ENCODE measurements at places on chromosomes 13 and 19.

DNA sequence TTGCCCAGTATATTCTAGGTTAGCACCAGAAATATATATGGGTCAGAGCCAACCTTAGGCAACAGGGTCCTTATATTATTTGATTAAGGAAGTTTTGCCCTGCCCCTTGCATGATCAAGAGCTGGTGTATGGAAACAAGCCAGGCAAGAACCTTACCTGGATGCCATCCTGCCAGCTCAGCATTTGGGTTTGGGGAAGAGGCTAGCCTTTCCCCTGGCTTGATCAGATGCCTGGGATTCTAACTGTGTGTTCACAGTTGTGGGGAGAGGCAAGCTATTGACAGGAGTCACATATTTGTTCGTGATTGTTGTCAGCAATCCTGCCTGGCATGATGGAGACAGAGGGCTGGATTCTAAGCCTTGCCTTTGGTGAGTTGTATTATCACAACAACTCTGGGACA is 260.0 kb upstream of the DACH1 start:
- H3K27ac ChIP-seq = no peak overlapping the region
- H3K27me3 ChIP-seq = no peaks in the 10 kb centered on the region
- peaks cover 3% of the 10 kb centered on the region for H3K4me1 ChIP-seq
- no peaks in the 10 kb centered on the region for H3K36me3 ChIP-seq
- DNase-seq = no peak

DNA sequence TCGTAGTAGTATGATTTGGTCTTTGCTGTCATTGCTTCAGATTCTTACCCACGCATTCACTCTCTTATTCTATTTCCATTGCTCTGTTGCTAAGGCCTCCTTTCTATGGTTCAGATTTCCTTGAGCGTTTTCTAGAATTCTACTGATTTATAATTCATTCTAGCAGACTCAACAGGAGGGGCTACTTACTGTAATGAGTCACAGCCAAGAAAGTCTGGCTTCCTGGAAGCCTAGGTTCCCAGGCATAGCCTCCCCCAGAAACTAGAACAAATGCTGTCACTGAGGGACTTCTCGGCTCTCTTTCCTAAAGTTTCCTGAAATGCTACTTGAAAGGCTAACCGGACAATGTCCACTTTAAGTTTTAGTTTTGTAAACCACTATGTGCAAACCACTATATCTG is 47.7 kb upstream of the SPATA13 start:
- DNase-seq = no peak
- no peaks in the 10 kb centered on the region for H3K36me3 ChIP-seq
- H3K4me3 ChIP-seq = no peak overlapping the region
- peaks cover 5% of the 10 kb centered on the region for H3K4me1 ChIP-seq
- H3K27me3 ChIP-seq = no peaks in the 10 kb centered on the region
- H3K27ac ChIP-seq = no peak overlapping the region

DNA sequence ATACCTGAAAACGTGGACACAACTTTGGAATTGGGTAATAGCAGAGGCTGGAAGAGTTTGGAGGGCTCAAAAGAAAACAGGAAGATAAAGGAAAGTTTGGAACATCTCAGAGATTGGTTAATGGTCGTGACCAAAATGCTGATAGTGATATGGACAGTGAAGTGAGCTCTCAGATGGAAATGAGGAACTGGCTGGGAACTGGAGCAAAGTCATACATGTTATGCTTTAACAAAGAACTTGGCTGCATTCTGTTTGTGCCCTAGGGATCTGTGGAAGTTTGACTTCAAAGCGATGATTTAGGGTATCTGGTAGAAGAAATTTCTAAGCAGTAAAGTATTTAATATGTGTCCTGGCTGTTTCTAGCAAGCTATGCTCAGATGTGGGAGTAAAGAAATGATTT is 136.2 kb downstream of the DNAJC3 start:
- H3K4me3 ChIP-seq = no peak overlapping the region
- H3K36me3 ChIP-seq = peaks cover 14% of the 10 kb centered on the region
- DNase-seq = no peak
- H3K4me1 ChIP-seq = no peaks in the 10 kb centered on the region
- H3K27ac ChIP-seq = no peak overlapping the region

DNA sequence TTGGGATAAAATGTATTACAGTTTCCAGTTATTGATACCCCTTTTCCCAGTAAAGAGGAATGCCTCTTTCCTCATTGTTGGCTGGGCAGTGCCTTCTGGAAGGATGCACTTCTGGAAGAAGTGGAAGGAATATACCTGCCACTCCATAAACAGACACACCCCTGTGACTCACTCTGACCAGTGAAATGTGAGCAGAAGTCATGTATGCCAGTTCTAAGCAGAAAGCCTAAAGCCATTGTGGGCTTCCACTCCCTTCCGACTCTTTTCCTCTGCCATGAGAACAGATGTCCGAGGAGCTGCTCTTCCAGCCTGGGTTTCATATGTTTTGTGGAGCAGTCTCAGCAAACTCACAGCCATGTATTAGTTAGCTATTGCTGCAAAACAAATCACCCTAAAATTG is 166.1 kb upstream of the SERP2 start:
- H3K27ac ChIP-seq = no peak overlapping the region
- H3K4me1 ChIP-seq = no peaks in the 10 kb centered on the region
- H3K36me3 ChIP-seq = no peaks in the 10 kb centered on the region
- H3K4me3 ChIP-seq = no peak overlapping the region
- DNase-seq = no peak

DNA sequence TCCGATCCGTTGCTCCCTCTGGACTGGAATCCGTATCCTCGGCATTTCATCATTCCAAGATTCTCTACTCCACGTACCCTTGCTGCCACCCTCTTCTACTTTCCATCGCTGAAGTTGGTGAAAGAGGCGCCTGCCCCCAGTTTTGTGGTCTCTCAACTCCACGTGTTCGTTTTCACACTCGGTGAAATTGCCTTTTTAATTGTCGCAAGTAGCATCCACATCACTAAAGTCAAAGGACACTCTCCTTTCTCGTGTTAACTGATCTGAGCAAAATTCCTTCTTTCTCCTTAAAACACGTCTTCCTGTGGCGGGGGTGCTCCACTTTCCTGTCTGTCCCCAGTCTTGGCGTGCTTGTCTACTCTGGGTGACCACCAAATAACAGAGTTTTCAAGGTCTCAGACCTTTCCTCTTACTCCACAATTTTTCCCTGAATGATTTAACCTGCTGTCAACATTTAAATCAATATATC is 1.1 kb upstream of the TMTC4 start:
- H3K4me1 ChIP-seq = no peaks in the 10 kb centered on the region
- H3K4me3 ChIP-seq = no peak overlapping the region
- H3K27ac ChIP-seq = no peak overlapping the region
- peaks cover 7% of the 10 kb centered on the region for H3K27me3 ChIP-seq

DNA sequence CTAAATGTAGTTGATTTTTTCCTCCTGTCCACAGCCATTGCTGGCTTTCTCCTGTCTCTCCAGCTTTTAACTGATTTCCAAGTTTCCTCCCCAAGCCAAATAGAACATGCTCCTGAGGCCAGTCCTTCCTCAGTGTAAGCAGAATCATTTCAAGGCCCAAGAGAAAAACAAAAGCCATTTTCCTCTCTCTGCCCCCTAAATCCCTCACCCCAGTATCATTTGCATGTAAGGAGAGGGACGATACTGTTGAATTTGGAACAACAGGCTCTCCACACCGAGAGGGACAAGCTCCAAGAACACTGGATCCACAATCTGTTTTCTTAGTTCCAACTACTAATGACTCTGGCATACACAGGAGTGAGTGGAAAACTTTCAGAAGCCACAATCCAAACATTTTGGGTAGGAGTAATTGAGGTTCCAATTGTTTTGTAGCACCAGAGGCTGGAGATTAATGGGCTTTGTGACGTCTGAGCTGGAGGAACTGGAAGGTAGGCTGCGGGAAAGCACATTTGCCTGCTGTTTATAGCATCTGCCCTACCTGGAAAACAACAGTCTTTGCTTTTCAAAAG is 156.8 kb downstream of the FLT1 start:
- peaks cover 4% of the 10 kb centered on the region for H3K27me3 ChIP-seq
- peak overlapping the region; percentile 46 for H3K27ac ChIP-seq
- no peaks in the 10 kb centered on the region for H3K36me3 ChIP-seq
- peaks cover 5% of the 10 kb centered on the region for H3K4me1 ChIP-seq

GRCh38 chr19:17830567-17831418 is 9.5 kb upstream of the INSL3 start:
- DNase-seq = peak; percentile 20
- no peaks in the 10 kb centered on the region for H3K36me3 ChIP-seq
- H3K4me1 ChIP-seq = no peaks in the 10 kb centered on the region
- H3K27me3 ChIP-seq = peaks cover 22% of the 10 kb centered on the region
- no peak overlapping the region for H3K4me3 ChIP-seq

DNA sequence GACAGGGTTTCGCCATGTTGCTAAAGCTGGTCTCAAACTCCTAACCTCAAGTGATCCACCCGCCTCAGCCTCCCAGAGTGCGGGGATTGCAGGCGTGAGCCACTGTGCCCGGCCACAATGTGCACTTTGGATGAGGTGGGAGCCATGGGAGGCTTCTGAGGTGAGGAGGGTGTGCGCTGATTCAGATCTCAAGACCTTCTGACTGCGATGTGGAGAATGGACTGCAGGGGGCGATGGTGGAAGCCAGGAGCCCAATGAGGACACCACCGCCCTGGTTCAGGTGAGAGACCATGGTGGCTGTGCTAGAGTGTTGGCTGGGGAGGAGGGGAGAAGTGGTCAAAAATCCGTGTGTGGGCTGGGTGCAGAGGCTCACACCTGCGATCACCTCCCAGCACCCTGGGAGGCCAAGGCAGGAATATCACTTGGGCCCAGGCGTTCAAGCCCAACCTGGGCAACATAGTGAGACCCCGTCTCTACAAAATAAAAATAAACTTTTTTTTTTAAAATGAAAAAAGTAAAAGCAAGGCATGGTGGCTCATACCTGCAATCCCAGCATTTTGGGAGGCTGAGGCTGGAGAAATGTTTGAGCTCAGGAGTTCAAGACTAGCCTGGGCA is 5.6 kb downstream of the INAFM1 start:
- DNase-seq = no peak
- H3K4me1 ChIP-seq = peaks cover 6% of the 10 kb centered on the region
- H3K27ac ChIP-seq = no peak overlapping the region
- no peaks in the 10 kb centered on the region for H3K27me3 ChIP-seq
- no peaks in the 10 kb centered on the region for H3K36me3 ChIP-seq
- no peak overlapping the region for H3K4me3 ChIP-seq

DNA sequence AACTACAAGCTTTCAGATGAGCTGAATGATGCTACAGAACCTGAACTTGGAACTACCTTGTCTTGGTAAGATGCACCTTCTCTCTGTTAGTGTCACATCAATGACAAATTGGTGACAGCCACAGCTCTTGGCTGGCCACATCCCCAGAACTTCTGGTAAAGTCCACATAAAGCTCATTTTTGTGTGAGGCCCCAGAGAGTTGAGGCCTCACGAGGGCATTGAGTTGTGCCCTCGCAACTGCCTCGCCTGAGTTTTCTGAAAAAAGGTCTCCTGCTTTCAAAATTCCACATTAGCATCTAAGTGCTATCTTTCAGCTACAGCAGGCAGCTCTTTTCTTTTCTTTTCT is 42.6 kb downstream of the MRPL57 start:
- H3K27me3 ChIP-seq = no peaks in the 10 kb centered on the region
- H3K4me1 ChIP-seq = no peaks in the 10 kb centered on the region
- no peak overlapping the region for H3K4me3 ChIP-seq
- no peak overlapping the region for H3K27ac ChIP-seq

GRCh38 chr13:110627761-110628476 is 12.6 kb downstream of the NAXD start:
- H3K36me3 ChIP-seq = peaks cover 17% of the 10 kb centered on the region
- no peak for DNase-seq
- H3K4me3 ChIP-seq = no peak overlapping the region
- H3K4me1 ChIP-seq = no peaks in the 10 kb centered on the region
- H3K27ac ChIP-seq = no peak overlapping the region
- no peaks in the 10 kb centered on the region for H3K27me3 ChIP-seq

GRCh38 chr13:112253631-112254030 is 122.5 kb upstream of the SPACA7 start:
- H3K36me3 ChIP-seq = no peaks in the 10 kb centered on the region
- H3K27me3 ChIP-seq = no peaks in the 10 kb centered on the region
- H3K27ac ChIP-seq = no peak overlapping the region
- no peak overlapping the region for H3K4me3 ChIP-seq
- DNase-seq = no peak

DNA sequence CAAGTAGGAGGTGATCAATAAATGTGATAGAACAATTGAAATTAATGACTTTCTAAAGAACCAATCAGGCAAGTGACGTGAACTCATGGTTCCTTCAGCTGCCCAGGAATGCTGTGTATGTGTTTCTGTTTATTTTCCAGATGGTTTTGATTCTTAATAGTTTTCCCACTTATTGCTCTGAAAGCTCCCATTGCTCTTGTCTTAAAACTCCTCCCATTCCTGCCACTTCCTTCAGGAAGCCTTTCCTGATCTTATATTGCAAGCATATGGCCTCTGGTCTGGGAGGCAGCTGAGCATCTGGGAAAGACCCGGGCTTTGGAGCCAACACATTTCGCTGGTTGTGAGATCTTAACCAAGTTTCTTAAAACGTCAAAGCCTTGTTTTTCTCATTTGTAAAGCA is 17.1 kb upstream of the LATS2 start:
- no peak overlapping the region for H3K27ac ChIP-seq
- no peaks in the 10 kb centered on the region for H3K27me3 ChIP-seq
- DNase-seq = peak; percentile 11
- no peak overlapping the region for H3K4me3 ChIP-seq
- no peaks in the 10 kb centered on the region for H3K36me3 ChIP-seq
- peaks cover 4% of the 10 kb centered on the region for H3K4me1 ChIP-seq

GRCh38 chr13:112457485-112457884 is 81.3 kb downstream of the SPACA7 start:
- peaks cover 4% of the 10 kb centered on the region for H3K27me3 ChIP-seq
- no peak for DNase-seq
- no peak overlapping the region for H3K27ac ChIP-seq
- H3K36me3 ChIP-seq = no peaks in the 10 kb centered on the region

GRCh38 chr19:34135821-34136611 is 36.3 kb upstream of the LSM14A start:
- no peak overlapping the region for H3K27ac ChIP-seq
- H3K36me3 ChIP-seq = no peaks in the 10 kb centered on the region
- DNase-seq = no peak

DNA sequence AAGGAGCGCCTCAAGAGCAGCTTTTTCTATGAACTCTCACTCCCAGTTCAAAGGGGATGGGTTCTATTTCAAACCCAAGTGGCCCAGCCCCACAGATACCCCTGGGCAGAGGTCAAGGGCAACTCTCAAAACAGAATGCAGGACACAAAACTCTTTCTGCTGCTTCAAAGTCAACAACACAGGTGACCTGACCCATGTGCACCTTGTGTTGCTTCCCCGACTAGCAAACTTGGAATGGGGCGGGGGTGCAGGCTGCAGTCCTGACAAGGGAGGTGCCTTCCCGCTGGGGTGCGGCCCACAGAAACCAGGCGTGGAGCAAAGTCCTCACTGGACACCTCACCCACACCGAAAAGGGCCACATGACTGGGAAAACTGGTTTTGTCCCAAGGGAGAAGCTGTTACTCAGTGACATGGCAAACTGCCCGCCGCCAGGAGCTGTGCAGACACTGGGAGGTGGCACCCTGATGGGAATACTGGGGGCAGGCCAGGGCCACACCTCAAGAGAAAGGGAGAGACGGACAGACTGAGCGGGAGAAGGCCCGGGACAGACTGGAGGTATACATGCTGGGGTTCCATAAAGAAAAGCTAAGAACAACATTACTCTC is 17.4 kb downstream of the ZC3H4 start:
- no peaks in the 10 kb centered on the region for H3K27me3 ChIP-seq
- peak overlapping the region; percentile 96 for H3K27ac ChIP-seq
- H3K36me3 ChIP-seq = peaks cover 14% of the 10 kb centered on the region
- DNase-seq = no peak
- peaks cover 24% of the 10 kb centered on the region for H3K4me1 ChIP-seq
- H3K4me3 ChIP-seq = no peak overlapping the region

Measured in lung (tissue), 17 donors.